ENCODE measurements at places on chromosomes 7 and 10.

GRCh38 chr10:63866747-63867140 lies 345.5 kb downstream of the REEP3 start:
- DNase-seq: peak; percentile 6

DNA sequence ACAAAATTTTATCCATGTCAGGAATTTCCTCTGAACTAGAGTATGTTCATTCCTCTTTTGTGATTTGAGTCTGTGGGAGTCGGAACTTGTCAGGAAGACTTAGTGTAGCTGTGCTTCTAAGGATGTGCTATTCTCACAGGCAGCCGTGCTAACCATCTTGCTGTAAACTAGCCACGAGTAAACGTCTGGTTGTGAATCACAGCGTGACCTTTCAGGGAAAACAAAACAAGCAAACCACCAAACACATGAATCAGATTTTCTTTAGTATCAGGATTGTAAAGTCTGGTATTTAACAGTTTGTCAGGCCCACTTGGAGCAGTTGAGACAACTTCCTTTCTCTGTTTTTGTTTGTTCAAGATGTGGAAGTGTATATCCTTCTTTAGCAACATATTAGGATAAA lies 32.0 kb downstream of the AUTS2 start:
- DNase-seq: no peak

DNA sequence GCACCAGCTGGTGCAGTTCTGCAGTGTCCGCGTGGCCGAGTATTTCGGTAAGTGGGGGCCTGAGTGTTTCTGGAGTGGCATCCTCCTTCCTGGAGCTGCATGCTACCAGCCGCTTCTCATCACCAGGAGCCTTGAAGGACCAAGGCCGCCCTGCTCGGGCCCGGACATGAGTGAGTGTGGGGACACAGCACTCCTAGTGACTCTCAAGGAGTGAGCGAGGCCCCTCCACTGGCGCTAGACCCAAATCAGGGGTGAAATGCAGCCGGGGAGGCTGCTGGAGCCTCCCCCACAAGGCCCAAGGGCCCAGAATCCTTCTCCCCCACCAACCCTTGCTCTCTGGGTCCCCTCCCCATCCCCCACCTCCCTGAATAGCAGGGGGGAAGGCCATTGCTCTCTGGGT lies 48.0 kb downstream of the CAMK2B start:
- DNase-seq: no peak

DNA sequence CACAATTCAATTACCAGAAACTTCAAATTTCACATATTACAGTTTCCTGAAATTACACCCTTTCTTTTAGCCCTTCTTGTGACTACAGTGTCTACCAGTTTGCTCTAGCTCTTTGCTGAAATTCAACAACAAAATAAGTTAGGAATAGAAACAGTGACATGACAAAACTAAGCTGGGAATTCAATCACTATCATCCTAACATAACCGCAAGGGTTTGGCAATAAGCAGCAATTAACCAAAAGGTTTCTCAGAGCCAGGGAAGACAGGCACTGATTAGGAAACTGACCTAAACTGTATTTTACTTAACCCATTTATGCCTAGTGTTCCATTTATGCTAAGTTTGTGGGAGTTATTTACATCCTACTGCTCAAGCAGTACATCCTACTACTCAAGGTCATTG lies 31.3 kb downstream of the HIBADH start:
- DNase-seq: no peak

DNA sequence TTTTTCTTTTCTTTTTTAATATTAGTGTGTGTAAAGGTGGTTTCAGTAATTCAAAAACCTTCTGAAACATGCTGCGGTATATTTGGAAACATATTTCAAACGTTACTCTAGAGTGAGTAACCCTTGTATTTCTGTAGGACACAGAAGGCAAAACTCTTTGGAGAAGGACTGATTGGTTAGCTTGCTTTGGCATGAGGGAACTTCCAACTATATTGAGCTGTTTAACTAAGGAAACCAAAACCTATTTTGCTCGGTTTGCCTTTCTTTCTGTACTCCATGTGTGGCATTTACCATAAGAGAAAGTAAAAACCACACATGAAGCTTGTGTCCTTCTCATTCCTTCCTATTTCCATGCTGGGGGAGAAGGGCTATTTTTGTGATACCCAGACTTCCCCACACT lies 149.8 kb downstream of the DYNC1I1 start:
- no peak for DNase-seq

DNA sequence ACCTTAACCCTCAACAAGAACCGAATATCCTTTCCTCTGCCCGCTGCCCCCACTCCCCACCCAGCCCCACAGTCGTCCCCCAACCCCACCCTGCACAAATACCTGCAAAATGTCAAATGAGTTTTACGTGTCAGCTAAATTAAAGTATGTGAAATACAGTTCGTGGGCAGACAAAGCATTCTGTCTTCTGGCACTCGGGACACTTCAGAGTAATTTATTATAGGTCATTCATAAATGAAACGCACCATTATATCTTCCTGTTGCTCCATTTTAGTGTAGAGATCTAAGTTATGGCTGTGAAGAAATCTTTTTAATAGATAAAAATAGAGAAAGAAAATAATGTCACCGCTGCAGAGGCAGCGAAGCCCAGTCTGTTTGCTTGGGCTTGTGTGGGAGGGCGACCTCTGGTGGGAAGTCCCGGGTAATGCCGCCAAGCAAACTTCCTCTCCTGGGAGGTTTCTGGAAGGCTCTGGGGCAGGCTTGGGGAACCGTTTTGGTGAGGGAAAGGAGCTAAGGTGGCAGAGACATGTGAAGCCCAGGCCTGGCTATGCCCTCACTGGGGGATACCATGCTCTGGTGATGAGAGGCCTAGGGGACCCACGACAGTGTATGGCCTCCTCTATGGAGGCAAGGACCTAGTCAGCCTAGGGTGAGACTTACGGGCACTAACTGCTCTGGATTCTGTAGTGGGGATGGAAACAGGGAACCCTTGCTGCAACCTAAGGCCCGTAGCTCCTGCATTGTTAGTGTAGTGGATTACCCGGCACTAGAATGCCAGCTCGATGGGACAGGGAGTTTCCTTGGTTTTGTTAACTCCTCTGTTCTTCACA lies 604.9 kb downstream of the LRMDA start:
- peak; percentile 46 for DNase-seq

DNA sequence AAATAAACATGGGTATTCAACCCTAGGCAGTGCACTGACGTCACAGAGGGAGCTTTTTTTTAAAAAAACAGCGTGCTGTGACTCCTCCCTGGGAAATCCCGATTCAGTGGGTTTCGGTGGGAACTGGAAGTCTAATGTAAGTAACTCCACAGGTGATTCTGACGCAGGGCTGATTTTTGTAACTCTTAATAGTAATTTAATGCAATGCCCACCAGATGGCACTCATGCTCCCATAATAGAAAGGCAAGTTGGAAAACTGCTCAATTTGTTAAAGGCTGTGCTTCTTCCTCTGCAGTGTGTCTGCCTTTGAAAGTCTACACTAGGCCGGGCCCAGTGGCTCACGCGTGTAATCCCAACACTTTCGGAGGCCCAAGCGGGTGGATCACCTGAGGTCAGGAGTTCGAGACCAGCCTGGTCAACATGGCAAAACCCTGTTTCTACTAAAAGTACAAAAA lies 10.9 kb upstream of the RSU1 start:
- peak; percentile 78 for DNase-seq

DNA sequence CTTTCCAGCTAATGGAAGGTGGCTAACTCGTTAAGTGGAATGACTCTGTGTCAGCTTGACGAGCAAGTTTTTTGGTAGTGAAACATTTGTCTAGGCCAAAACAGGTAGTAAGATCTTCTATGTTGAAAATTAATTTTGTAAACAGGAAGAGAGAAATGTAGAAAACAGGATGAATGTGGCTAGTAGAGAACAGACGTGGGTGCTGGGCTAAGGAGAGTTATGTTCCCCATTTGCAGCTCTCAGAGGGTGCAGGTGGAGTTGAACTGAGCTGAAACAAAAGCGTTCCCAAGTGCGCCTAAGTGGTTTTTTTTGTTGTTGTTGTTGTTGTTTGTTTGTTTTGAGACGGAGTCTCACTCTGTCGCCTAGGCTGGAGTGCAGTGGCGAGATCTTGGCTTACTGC lies 59.5 kb upstream of the SRPK2 start:
- DNase-seq: no peak

GRCh38 chr7:55258631-55259030 lies 106.5 kb upstream of the LANCL2 start:
- no peak for DNase-seq

DNA sequence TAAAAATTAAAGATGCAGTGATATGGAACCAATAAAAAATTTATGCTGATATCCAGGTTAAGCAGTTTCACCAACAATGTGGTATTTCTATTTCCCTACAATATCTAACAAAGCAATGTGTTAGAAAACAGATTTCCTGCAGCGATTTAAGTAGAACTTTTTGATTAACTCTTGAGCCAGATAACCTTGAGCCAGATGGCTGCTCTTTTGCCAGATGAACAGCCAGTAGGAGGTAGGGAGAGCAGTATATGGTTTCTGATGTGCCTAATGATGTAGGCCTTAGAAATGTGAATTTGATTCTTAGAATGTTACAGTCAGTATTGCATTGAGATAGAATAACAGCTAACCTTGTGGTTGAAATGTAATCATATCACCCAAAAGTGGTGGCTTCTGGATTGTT lies 31.1 kb downstream of the STAMBPL1 start:
- DNase-seq: no peak

- no peak for DNase-seq
These were observed 223.8 kb downstream of the PRPF18 start for GRCh38 chr10:13810568-13810967.
